NCI-H1694 treated with DMSO at 0.1 percent for 48 hours (cell line): ENCODE measurements at places on chromosomes 16 and 17.
A peak's percentile ranks its signal among the peaks of the same experiment; 100 is the strongest.

- no peak for DNase-seq
Measured at GRCh38 chr17:49820773-49821172, 27.1 kb downstream of the TAC4 start.

GRCh38 chr17:11140501-11140900 is 100.5 kb upstream of the SHISA6 start:
- no peak for DNase-seq

DNA sequence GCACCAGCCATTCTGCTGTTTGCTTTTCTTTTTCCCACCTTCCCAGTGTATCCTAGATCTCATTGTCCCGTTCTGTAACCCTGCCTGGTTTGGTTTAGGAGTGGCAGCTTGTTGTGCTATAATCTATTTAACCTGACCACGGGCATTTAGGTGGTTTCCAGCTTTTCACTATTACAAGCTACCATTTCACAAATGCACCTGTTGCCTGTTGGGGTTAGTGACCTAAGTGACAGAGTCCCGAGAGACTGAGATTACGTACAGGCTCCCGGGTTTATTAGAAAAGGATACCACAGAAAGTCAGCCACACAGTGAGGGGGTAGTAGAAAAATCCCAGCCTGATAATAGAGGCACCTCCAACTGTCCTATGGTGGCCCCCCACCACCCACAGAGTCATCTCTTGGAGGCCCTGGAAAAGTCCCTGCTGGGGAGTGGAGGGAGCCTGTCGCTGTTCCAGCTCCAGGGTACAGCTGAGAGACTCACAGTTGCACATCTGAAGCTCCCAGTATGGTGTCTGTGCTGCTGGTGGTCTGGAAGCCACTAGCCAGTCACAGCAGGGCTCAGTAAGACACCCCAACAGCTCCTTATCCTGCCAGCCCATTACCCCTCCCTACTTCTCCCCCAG is 21.2 kb downstream of the CLEC16A start:
- no peak for DNase-seq

GRCh38 chr16:63998-64913 is 8.2 kb downstream of the RHBDF1 start:
- DNase-seq = no peak

DNA sequence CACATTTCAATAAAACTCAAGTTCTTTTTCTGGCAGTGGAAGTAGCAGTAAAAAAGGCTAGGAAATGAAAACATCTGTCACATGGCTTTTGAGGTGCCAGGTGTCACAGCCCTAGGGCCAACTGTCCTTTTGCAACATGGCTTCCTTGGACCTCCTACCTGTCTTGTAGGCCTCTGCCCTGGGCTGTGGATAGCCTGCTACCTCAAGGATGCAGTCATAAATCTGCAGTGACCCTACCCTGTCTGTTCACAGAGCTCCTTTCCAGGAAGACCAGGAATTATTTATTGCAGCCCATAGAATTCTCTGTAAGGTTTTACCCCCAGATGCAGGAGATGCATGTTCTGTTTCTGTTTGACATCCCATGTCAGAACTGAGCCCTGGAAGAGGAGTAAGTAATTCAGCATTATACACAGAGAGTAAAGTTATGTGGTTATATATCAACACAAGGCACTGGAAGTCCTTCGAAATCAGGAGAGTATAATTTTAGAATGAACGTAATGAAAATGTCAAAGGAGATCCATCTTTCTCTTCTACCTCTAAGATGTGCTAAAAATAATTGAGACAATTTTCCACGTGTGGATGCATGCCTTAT is 172.6 kb downstream of the MAP2K4 start:
- no peak for DNase-seq

GRCh38 chr17:74206332-74206818 is 2.9 kb downstream of the RPL38 start:
- no peak for DNase-seq

GRCh38 chr17:73281928-73282327 is 20.2 kb upstream of the CPSF4L start:
- DNase-seq = no peak

DNA sequence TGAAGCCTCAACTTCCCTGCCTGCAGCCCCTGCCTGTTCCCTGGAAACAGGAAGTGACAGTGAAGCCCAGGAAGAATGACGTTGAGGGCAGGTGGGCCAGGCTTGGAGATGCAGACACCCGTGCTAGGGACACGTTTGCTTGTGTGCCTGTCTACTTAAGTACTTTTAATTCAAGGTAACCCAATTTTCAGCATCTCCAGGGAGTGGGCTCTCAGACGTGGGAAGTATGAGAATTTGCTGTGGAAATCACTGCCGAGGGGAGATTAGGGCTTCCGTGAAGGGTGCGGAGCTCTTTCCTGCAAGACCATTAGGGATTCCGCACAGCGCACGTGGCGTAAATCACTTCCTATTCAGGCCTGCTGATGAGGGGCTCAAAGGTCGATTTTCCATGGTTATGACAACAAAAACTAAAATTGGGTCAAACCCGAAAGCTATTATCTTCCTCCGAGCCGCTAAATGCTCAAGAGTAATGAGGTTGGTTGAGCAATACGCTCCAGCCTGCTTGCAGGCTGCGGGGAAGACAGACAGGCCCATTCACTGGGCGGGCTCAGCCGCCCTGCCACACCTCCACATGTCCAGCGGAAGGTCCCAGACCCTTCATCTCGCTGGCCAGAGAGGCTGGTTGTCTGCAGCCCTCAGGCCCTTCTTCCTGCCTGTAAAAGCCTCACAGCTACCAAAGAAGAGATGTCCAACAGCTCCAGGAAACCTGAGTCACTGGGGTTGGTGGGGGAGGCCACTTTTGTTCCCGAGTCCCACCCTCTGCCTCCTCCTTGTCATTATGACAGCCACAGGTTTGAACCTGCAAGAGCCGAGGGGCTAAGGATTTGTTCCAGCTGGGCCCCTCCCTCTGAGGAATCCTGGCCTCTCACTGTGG is 109.9 kb downstream of the RBFOX3 start:
- no peak for DNase-seq

DNA sequence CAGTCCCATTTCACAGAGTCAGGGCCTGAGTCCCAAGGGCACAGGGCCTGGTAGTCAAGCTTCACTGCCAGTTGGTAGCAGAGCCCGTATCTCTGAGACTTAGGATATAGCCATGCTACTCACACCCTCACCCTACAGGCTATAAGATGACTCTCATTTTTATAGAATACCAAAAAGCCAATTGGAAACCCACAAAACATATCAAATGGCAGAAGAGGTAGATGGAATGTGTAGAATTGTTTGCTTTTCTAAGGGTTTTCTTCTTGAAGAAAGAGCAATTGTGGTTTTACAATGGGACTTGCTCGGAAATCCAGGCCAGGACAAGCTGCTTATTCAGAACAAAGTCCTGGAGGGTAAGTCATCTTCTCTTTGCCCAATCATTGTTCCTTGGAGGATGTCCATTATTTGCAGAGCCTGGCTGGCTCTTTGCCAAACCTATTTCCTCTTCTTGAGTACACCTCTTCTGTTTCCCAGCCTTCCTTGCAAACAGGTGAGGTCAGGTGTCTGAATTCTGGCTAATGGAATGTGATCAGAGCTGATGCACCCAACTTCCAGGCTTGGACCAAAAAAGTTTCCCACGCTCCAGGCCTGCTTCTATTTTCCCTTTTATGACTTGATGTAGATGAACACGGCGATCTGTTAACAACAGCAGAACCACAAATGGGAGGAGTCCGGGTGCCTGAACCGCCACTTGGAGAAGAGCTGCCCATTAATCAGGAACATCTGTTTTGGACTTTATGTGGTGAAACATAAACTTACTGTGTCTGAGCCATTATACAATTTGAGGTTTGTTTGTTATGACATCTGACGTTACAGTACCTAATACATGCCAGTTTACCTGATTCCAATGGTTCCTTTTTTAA is 16.9 kb upstream of the CCL22 start:
- DNase-seq = no peak

DNA sequence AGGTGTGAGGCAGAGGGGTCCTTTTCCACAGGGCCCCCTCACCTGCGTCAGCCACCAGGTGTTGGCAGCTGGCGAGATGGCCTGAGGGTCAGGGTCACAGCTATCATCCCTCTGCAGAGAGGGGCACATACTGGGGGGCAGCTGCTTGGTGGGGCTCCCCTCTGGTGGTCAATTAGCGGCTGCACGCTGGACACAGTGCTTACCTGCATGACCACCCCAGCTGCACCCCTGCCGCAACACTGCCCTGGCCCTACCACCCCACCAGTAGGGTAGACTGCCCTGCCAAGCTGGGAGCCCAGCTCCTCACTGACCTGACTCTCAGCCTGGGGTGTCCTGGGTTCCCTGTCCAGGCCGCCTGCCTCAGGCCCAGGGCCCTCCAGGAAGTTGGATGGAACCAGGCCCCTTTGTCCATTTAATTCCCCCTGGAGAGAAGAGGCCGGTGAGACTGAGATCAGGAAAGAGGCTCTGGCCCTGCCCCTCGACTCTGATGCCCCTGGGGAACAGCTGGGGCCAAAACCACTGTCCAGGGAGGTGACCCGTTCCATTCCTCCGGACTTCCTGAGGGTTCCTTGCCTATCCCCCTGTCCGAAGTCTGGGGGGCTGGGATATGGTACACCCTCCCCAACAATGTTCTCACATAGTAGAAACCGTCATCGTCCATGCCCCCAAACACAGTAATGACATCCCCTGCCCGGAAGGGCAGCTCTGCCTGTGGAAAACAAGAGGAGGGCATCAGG is 23.7 kb downstream of the TSPOAP1 start:
- DNase-seq = no peak

DNA sequence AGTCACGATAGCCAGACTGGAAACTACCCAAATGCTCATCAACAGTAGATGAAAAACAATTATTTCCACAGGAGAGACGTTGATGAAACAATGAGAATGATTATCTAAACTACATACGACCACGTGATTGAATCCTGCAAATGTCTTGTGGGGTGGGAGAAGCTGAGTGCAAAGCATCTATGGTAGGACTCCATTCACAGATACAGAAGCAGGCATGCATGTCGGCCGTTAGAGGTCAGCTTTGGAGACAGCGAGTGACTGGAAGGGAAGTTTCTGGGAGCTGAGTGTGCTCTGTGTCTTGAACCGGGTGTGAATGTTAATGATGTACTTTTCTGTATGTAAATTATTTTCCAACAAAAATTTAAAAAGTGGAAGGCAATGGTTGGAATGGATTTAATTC is 71.5 kb upstream of the DNAJA2 start:
- DNase-seq = no peak

- DNase-seq = no peak
Measured at GRCh38 chr16:17068524-17068923, 402.2 kb downstream of the XYLT1 start.

DNA sequence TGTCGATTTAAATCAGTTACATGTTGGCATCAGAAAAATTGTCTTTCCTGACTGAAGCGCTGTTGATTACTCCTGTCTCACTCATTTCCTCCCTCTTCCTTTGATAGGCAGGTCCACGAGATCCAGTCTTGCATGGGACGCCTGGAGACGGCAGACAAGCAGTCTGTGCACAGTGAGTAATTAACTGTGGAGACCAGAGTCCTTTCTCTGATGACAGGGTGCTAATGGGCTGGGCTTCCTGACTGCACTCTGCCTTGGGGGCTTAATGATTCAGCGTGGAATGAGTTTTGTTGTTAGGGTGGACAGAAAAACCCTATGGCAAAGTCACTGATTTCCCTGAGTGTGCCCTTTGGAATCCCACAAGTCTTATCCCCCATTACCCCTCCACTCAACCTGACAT is 6.5 kb downstream of the GOSR2 start:
- DNase-seq = no peak

DNA sequence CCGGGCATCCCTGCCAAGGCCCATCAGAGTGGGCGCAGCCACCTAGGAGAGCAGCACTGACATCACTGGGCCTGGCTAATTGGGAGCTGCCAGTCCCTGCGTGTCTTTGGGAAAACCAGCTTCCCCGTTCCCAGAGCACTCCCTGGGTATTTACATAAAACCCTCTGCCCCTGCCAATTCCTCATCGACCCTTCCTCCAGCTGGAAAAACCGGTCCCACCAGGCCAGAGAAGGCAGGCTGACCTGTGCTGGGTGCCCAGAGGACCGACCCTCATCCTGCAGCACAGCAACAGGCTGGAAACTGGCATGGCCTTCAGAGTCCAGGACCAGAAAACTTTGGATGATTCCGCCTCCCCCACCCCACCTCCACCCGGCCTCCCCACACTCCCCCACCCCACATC is 8.2 kb upstream of the FOXN1 start:
- no peak for DNase-seq

DNA sequence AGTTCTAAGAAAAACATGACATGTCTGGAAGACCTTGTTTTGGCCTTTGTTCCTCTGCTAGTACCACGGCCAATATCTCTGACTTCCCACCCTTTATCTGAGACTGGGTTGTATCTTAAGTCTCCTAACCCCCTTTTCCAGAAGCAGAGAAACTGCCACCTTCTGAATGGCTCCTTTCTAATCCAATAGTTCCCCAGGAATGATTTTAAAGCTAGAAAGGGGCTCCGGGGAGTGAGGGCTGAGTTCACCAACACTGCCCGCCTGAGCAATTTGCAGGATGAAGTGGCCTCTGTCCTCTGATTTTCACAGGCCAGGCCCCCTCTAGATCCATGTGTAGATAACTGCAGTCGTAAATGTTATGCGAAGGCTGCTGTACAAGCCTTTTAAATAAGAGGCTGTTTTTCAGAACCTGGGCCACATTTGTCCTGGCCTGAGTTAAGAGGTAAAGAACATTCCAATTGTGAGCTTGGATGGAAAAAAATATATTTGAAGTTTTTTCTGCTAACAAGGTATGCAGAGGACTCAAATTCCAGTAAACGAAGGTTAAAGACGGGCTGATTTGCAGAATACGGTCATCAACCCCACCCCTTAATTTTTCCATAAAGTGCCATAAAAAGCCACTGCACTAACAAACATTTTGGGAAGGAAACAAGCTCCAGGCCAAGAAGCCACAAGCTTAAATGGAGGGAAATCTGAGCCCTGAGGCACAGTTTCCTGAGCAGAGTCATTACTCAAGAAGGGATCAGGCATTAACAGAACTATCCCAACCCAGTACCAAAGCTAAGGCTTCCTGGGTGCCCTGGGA is 117.0 kb upstream of the MAF start:
- DNase-seq = no peak

GRCh38 chr17:72794152-72794551 is 298.3 kb downstream of the SLC39A11 start:
- no peak for DNase-seq

- no peak for DNase-seq
Measured at GRCh38 chr17:39113871-39114270, 37.6 kb downstream of the PLXDC1 start.

- DNase-seq = no peak
Measured at GRCh38 chr17:81515530-81516041, 3.0 kb upstream of the ACTG1 start.

DNA sequence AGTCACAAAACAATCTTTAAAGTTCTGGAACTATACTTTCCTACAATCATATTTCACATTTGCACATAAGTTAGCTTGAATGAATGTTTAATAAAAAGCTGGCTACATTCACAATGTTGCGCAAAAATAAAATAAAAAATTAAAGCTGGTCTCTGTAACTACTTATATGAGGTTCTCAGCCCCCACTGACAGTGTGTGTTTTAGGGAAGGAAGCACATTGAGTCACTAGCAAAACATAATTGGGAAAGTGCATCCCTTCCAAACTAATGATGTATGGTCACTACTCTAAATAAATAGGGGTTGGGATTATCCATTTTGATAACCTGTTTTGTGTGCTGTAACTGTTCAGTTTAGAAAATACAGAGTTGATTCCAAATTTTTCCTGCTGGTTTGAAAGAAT is 251.9 kb downstream of the IRX3 start:
- no peak for DNase-seq

GRCh38 chr17:43572368-43572980 is 26.3 kb upstream of the ETV4 start:
- no peak for DNase-seq

GRCh38 chr17:38597375-38597774 is 8.4 kb downstream of the SRCIN1 start:
- no peak for DNase-seq

- DNase-seq = peak; percentile 64
Measured at GRCh38 chr17:47802341-47803022, 19.1 kb downstream of the OSBPL7 start.
